Activated T-cell treated with anti-CD3 and anti-CD28 coated beads, Interleukin-2, amount 50 U/mL, for 4 hours (primary cell): ENCODE measurements at places on chromosomes 6 and 20. TPM values are rescaled to one million over a fixed set of nuclear protein-coding genes. Genes with fewer than 3 reads are reported as not detected.

Gene KCNK15
- 0.96 TPM for total RNA-seq

Gene TP53INP2
- 1.7 TPM for total RNA-seq

Gene HLA-DQB1
- total RNA-seq = 6.2 TPM

DNA sequence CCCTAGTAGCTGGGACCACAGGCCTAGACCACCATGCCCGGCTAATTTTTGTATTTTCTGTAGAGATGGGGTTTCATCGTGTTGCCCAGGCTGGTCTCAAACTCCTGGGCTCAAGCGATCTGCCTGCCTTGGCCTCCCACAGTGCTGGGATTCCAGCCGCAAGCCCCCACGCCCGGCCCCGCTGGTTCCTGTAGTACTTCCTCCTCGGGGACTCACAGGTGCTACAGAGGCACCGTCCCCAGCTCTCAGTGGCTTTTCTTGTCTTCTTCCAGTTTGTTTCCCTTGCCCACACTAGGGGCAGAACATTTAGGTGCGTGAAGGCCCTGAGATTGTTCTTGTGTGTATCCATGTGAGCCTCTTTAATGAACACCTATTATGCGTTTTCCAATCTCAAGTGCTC lies 773 bp upstream of the ZBP1 start:
- DNase-seq = no peak

GRCh38 chr6:142722012-142722411 lies 223.0 kb downstream of the HIVEP2 start:
- DNase-seq = no peak

GRCh38 chr20:24117383-24117782 lies 128.8 kb upstream of the GGTLC1 start:
- DNase-seq = no peak

Gene MAS1
- total RNA-seq = not detected

GRCh38 chr20:5848711-5849505 lies 98.7 kb downstream of the SHLD1 start:
- no peak for DNase-seq

- DNase-seq = no peak
Observed at GRCh38 chr6:84280639-84281038, 53.2 kb upstream of the CEP162 start.

DNA sequence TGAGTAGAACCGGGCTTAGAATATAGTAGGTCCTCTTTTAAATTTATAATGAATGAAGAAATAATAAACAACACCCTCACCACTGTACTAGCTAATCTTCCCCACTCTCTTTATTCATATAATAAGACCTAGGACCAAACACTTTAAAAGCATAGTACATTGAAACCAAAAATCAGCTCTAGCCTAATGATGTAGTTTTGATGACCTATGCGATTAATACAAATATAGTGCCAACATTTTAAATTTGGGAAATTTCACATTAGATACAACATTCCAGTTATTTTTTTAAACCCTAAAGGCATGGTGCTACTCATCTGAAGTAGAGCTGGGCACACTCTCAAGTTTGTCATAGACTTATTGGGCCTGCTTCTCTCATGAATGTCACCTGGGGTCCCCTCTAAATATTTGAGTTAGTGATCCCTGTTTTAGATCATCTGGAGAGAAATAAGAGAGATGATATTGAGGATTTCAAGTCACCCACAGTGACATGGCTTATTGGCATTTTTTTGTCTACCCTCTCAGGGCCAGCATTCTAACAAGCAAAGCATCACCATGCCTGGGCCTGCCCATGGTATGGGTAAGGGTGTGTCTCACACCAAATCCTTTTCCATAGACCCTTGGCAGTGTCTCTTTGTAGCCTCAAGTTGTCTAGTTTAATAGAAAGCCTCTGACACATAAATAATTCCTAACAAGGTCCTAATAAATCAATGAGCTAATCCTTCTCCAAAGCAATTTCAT lies 319.8 kb downstream of the HIVEP2 start:
- no peak for DNase-seq

- no peak for DNase-seq
Observed at GRCh38 chr6:111588366-111588765, 17.3 kb downstream of the TRAF3IP2 start.
